Activated T-cell treated with anti-CD3 and anti-CD28 coated beads, Interleukin-2, amount 50 U/mL, for 72 hours (primary cell): ENCODE measurements at places on chromosomes 5 and 9.

DNA sequence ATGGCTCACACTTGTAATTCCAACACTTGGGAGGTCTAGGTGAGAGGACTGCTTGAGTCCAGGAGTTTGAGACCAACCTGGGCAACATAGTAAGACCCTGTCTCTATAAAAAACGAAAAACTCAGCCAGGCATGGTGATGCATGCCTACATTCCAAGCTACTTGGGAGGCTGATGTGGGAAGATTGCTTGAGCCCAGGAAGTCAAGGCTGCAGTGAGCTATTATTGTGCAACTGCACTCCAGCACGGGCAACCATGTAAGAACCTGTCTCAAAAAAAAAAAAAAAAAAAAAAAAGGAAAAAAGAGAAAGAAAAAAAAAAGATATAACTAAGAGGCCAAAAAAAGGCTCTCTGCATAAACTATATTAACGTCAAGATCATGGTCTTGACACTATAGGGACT is 27.3 kb downstream of the GIN1 start:
- DNase-seq, result no peak

DNA sequence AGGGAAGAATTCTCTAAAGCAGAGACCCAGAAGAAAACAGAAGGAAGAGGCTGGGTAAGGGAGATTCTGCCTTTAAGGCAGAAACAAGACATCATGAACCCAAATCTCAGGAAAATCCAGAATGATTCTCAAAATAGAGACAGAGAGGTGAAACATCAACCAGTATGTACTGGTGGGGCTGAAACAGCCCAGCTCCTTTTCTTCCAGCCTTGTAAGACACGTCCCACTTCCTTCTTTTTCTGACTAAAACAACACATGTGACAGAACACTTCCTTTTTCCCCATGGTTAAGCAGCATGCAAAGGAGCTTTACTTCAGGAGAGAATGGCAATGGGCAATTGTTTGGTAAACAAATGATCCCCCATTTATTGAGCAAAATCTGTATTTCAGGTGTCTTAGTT is 230.8 kb upstream of the NR4A3 start:
- no peak for DNase-seq

- DNase-seq, result no peak
Observed at GRCh38 chr5:77947041-77947428, 170.9 kb upstream of the TBCA start.

- peak; percentile 37 for DNase-seq
Observed at GRCh38 chr5:177453852-177454396, 7.3 kb downstream of the PRR7 start.

DNA sequence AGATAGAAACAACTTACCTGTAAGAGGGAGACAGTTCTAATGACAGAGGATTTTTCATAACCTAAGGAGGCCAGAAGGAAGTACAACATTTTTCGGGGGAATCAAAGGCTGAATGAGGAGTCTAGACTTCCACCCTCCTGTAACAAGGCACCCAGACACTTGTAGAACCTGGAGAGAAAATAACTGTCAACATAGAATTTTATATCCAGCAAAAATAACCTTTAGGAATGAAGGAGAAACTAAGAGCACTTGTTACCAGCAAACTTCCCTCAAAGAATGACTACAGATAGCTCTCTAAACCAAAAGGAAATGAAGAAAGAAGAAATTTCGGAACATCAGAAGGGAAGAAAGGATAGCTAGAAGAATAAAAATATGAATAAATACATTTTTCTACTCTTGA is 25.9 kb upstream of the F2RL2 start:
- no peak for DNase-seq

- no peak for DNase-seq
Observed at GRCh38 chr5:132766806-132767055, 10.3 kb downstream of the SEPTIN8 start.

DNA sequence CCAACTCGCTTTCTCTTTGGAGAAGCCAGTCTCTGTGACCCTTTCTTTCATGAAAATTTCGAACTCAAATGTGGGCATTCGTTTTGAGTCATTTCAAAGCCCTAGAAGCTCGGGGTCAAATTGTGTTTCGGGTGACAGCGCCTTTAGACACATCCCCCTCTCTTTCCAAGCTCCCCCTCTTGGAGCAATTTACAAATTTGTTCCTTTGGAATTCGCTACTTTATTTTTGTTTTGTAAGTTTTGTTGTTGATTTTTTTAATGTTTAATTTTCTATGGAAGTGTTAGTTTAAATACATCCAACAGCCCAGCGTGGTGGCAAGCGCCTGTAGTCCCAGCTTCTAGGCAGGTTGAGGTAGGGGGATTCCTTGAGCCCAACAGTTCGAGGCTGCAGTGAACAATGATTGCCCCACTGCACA is 4.6 kb upstream of the BARX1 start:
- no peak for DNase-seq

DNA sequence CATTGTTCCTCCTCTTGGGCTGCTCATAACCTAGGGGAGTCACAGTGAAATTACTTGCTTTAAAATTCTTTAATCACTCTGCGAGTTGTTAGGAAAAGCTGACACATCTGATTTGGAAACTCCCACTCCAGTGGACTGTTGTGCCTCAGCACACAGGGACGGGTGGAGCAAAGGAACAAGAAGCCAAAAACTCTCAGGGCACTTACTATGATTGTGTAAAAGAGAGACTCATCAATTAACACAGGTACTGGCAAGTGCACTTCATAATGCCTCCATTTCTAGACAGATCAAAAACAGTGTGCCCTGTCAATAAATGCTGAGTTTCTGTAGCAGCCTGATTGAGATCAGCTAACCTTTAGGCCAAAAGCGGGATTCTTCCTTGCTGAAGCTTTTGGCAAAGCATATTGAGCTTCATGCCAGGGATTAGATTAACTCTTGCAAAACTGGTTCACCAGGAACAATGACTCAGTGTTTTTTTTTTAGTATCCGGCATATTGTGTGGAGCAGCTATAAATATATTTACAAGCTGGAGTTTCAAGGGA is 55.9 kb downstream of the TMC1 start:
- no peak for DNase-seq

GRCh38 chr5:1789834-1790471 is 9.7 kb downstream of the MRPL36 start:
- no peak for DNase-seq

DNA sequence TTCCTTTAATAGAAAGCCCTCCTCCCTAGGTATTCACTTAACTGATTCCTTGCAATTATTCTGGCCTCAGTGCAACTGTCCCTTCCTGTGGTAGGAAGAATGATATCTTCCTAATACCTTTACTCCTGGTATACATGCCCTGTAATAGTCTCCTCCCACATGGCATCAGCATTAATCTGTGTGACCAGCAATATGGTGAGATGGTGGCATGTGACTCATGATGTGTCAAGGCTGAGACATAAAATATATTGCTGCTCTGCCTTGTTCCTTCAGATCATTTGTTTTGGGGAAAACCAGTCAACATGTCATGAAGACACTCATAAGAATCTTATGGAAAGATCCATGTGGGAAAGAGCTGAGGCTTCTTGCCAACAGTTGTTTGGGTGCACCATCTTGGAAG is 149.1 kb upstream of the TRPM3 start:
- DNase-seq, result no peak
